ENCODE measurements at places on chromosomes 13 and 19.
A peak's percentile ranks its signal among the peaks of the same experiment; 100 is the strongest.

- no peak for DNase-seq
Measured at GRCh38 chr19:13165162-13165997, 15.2 kb downstream of the IER2 start.

DNA sequence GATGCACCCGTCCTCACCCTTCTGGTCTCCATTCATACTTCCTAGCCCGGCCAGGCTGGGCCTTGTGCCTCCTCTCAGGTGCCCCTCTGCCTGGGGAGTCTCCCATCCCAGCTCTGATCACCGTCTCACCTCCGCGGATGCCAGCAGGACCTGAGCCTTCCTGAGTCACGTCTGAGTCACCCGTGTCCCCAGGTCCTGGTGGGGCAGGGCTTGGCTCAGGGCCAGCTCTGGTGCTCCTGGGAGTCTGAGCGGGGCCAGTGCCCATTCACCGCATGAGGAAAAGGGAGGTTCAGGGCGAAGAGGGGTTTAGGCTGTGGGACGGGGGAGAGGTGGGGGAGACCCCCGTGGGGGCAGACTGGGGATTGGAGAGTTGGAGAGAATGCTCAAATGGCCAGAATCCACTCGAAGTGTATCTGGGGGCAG, 593 bp downstream of the ATP8B3 start:
- no peak for DNase-seq

DNA sequence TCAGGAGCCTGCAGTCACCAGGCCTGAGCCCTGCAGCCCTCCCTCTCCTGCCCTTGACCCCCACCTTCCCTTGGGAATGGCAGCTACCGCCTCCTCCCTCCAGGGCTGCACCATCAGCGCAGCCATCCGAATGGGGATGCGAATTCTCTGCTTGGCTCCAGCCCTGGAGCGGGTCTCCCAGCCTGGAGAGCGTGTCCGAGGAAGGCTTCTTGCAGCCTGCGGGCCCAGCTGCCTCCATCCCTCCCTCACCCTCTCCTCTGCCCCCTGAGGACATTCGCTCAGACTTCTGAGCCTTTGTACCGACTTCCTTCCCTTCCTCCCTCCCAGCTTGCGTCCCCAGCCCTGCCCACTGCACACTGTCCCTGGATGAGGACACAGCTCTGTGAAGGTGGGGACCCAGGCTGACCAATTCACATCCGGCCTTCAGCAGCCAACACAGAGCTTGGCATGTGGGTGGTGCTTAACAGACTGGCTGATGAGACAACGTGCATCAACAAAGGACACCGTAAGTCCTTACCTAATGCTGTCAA, 6.0 kb upstream of the NKPD1 start:
- no peak for DNase-seq

DNA sequence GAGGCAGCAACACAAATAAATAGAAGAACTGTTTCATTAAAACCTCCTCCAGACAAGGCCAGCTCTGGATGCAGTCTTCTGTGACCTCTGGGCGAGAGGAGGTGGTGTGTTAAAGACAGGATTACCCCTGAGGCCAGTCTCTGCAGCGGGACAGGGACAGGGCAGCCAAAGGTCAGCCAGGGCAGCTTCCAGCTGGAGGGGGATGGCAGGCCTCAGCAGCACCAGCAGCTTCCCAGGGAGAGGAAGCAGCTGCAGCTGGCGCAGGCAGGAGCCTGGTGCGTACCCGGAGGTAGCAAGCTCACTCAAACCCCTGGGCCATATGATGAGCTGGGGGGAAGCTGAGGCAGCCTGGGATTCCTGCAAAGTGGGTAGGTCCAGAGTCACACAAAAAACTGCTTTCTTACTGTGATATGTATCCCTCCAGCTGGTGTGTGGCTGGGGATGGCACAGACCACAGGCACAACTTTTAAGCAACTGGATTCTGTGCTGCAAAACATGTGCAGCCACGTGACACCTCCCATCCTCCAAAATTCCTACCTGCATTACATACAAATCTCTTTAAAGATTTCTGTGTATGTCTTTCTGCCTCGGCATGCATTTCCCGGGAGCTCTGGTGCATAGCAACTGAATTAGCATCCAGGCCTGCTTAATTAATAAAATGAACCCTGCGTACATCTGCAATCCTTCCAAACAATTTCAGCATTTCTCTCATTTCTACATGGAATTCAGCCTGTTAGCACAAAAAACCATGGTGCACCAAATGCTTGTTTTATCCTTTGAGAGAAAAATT, 238.3 kb upstream of the MAB21L1 start:
- no peak for DNase-seq

- DNase-seq: no peak
Measured at GRCh38 chr19:48353677-48354076, 10.1 kb downstream of the TMEM143 start.

DNA sequence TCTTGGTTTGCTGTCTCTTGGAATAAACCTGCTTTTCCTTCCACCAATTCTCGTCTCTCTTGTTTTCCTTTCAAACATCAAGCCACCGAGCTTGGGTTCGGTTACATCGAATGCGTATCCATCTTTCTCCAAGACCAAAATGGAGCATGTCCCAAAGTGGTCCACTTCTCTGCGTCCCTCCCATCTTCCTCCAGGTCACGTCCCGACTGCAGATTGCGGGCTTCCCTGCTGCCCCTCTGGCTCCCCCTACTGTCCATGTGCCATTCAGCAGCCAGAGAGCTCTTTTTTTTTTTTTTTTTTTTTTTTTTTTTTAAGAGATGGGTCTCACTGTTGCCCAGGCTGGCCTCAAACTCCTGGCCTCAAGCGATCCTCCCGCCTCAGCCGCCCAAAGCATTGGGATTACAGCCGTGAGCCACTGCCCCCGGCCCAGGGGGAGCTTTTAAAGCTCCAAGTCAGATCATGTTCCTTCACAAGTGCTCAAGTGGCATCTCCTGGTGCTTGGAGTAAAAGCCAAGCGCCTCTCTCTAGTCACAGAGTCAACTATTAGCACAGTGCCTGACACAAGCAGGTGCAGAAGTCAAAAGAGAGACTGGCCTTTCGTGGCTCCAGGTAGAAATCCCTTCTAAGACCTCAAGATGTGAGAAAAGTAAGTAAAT, 10.0 kb downstream of the COL5A3 start:
- DNase-seq: peak; percentile 35

- DNase-seq: no peak
Measured at GRCh38 chr13:72168126-72168855, 301.3 kb upstream of the DACH1 start.

DNA sequence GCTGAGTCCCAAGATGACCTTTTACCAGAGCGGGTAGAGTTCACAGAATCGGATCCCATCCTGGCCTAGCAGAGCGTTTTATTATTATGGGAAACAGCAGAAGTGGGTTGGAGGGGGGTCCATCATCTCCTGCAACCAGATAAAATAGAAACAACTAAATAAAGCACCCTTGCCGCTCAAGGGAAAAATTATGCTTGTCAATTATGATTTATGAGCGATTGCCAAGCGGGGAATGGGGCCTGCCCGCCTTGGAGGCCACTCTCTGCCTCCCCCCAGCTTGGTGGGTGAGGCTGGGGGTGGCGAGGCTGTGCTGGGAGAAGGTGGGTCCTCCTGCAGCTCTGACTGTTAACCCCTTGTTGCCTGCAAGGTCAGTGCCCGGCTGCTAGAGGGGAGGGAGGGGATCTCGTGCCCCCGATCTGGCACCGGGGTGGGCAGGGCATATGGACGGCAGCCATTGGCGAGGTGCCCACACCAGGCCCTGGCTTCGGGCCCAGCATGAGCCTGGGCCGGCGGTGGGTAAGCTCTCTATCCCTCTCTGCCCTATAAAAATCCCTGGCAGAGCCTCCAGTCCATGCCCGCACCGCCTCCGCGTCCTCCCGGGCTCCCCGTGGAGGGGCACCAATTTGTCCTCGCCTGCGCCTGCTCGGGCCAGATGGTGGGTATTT, 129.1 kb downstream of the URI1 start:
- DNase-seq: no peak

- no peak for DNase-seq
Measured at GRCh38 chr13:94464771-94465170, 14.7 kb downstream of the DCT start.

DNA sequence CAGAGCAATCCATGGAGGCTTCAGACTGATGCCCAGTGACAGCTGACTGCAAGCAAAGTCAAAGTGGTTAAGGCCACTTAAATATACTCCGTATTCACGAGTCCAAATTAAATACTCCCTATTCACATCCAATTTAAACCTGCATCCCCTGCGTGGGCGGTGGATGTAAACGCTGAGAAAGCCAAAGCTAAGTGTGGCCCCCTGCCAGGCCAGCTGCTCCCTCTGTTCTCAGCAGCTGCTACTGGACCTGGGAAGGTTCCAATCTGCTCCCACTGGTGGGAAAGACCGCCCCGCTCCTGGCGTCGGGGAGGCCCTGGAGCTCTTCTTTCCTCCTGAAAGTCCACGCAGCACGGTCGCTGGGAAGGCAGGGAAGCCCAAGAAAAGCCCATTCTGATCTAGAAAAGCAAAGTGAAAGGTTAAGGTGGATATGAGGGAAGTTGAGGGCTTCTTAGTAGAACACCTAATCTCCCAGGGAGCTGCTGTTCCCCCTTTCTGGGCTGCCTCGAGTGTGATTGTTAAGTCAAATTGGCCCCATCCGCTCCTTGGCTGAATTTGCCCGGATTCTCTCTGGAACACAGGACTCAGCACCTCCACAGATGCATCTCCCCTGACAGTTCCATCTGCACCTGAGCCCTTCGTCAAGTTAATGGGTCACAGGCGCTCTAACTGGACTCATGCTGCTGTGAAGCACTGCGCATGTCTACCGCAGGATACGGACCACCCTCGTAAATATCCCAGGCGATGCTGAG, 205.5 kb downstream of the USP12 start:
- DNase-seq: no peak

DNA sequence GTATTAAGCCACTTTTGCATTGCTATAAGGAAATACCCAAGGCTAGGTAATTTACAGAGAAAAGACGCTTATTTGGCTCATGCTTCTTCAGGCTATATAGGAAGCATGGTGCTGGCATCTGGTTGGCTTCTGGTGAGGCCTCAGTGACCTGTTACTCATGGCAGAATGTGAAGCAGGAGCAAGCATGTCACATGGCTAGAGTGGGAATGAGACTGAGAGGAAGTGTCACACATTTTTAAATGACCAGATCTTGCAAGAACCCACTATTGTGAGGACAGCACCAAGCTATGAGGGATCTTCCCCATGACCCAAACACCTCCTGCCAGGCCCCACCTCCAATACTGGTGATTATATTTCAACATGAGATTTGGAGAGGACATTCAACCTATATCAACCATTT, 25.7 kb upstream of the IGFL4 start:
- DNase-seq: no peak

GRCh38 chr13:63910511-63910910, 2494.9 kb upstream of the PCDH20 start:
- no peak for DNase-seq

DNA sequence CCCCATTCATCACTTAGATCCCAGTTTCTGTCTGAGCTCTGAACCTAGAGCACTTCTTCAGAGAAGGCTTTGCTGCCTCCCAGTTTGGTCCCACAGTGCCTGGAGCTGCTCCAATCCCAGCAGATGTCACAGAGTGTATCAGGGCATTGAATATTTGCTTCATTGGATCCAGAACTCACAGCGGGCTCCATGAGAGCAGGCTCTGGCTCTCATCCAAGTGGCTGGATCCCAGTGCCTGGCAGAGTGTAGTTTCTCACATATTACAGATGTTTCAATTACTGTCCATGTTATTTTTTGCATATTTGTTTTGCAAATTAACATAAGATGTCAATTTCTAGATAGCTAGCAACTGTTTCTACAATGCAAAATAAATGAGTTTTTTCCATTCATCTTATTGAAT, 50.6 kb downstream of the MYO16 start:
- no peak for DNase-seq

GRCh38 chr13:35857769-35858168, 273.4 kb downstream of the DCLK1 start:
- DNase-seq: no peak

GRCh38 chr19:42419309-42419708, 7.9 kb downstream of the LIPE start:
- no peak for DNase-seq

- DNase-seq: no peak
Measured at GRCh38 chr19:44752123-44752815, 3.8 kb downstream of the BCL3 start.

DNA sequence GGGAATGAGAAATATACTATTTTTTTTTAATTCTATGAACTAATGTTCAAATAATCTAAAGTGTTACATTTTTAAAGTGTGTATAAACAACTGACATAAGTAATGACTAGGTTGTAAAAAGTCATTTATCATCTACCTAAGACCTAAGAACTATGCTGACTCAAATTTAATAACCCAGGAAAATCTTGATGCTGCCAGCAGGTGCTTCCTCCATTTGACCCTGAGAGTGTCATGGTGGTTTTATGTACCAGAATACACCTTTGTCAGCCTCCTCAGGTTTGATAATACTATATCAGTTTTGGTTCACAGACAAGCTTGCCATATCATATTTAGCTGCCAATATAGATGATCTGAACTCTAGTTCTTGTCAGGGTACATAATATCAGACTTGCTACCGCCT, 1151.2 kb downstream of the PCDH17 start:
- no peak for DNase-seq

DNA sequence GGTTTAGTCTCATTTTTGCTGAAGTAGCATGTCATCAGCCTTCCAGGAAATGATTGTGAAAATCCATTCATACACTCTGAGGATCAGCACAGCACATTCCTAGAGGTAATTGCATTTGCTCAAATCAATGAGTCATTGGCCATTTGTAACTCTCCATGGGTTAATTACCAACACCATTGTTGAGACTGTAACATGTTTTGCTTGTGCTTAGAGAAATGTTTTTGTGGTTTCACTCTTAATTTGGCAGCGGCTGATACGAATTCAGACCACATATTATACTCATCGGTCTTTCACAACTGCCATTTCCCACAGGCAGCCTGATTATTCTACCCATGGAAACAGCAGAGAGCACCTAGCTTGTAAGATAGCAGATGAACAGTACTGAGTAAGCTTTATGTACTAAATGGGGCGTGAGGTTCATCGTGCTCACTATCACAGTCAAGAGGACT, 110.3 kb downstream of the NHLRC3 start:
- DNase-seq: no peak

DNA sequence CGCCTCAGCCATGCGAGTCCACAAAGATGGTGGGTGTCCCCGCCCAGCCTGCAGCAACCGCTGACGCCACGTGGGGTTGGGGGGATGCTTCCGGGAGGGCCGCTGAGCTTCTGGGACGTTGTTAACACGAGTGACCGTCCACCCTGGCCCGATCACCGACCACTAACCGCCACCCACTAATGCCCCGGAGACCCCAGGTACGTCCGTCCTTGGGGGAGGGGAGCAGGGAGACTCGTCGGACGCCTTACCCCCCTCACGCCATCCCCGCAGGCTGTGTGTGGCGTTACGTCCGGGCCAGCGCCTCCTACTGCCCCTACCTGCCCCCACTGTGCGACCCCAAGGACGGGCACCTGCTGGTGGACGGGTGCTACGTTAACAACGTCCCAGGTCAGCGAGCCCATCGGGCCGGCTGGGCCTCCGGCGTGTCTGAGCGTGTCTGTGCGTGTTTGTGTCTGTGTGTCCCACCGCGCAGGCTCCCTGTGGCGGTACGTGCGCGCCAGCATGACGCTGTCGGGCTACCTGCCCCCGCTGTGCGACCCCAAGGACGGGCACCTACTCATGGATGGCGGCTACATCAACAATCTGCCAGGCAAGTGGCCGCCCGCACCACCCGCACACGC, 21.3 kb downstream of the PNPLA6 start:
- DNase-seq: no peak

Data from activated gamma-delta T cell treated with anti-CD3 and anti-CD28 coated beads, Interleukin-2, amount 50 U/mL, for 16 hours (primary cell).